ENCODE measurements at places on chromosomes 3 and 15.

- no peak for DNase-seq
Measured at GRCh38 chr3:81274671-81275070, 486.8 kb downstream of the GBE1 start.

GRCh38 chr15:70376031-70376928 is 278.6 kb upstream of the TLE3 start:
- no peak for DNase-seq

- no peak for DNase-seq
Measured at GRCh38 chr3:121998611-121999473, 23.2 kb downstream of the ILDR1 start.

- no peak for DNase-seq
Measured at GRCh38 chr3:63478990-63479660, 173.3 kb upstream of the SNTN start.

- no peak for DNase-seq
Measured at GRCh38 chr15:41977757-41978383, 5.5 kb upstream of the EHD4 start.

DNA sequence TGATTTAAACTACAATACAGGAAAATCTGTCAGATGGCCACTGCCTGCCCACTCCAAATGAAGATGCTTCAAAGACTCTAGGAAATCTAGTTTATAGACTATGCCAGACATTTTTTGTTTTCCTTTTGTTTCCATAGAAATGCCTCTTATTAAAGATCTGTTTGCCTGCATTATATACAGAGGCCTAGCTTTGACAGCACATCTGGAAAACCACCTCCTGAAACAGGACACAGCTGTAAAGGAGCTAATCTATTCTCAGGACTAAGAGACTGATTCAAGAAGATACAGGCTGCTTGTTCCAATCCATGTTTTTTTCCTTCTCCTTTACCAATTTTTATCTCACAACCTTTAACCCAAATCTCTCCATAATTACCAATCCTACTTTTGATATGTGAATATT is 75.3 kb upstream of the STRIT1 start:
- no peak for DNase-seq

GRCh38 chr15:83977992-83978391 is 257.6 kb upstream of the GOLGA6L4 start:
- DNase-seq = no peak

DNA sequence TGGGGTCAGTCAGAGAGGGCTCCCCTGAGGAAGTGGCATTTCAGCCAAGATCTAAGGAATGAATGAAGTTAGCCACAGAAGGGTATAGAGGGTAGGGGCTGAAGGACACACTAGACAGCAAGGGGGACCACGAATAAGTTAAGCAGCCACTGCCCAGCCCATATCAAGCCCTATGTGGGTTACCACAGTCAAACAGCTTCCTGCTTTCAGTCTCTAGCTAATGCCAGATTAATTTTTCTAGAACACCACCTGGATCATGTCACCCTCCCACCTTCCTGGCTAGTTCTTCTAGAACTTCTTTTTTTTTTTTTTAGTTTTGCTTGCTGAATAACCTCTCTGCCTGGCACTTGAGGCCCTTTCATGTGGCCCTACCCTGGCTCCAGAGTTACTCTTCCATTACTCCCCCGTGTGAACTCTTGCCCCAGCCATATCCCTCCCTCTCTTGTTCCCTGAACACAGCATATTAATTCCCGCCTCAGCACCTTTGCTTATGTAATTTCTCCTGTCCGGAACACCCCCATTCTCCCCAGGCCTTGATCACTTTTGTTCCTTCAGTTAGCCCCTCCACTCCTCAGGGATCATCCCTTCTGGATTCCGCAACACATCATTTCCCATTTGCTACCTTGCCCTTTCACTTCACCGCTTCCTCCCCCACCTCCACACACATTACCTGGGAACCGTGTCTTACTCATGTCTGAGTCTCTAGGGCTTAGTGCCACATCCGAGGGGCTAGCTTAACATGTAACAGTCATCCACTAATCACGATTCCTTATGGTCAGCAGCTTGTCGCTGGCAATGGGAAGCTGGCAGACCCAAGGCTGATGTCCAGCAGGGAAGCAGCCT is 20.6 kb upstream of the BNC1 start:
- DNase-seq = no peak

DNA sequence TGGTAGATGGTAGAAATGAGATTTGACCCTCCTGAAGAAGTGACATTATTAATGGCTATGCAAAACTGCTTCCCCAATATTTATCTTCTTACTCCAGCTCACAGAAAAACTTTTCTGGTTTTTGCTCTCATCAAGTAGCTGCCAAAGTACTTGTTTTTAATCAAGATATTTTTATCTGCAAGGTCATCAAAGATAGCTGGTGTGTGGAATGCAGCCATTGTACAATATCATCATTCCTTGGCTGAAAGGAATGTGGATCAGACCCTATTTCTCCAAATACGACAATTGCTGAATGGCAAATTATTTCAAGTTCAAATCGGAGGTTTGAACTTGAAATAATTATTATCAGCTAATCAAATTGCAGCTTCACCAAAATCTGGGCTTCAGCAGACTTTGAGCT is 126.9 kb upstream of the SLC7A14 start:
- DNase-seq = no peak

DNA sequence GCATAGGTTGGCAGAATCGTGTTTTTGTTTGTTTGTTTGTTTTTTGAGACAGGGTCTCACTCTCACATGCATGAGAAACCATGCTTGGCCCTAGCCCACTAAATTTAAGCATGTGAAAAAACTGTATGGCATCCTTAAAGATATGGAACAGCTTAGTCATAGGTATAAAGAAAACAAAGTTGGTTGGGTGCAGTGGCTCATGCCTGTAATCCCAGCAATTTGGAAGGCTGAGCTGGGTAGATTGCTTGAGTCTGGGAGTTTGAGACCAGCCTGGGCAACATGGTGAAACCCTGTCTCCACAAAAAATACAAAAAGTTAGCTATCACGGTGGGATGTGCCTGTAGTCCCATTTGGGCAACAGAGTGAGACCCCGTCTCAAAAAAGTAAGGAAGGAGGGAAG is 25.2 kb downstream of the EXD1 start:
- no peak for DNase-seq

DNA sequence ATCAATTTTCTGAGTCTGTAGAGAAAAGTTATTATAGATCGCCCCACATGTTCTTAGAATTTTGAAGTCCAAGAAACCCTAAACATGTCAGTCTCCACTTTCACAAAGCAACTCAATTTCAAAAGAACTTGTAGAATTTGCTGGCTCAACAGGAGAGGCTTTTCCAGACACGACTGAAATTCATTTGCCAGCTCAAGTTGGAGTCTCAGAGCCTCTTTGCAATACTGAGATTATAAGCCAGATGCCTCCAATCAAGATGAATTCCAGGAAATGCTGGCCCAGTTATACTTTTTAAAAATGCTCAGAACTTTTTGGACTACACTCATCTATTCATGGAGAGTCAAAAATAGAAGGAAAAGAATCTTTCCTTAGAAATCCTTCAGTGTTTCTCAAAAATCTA is 56.9 kb upstream of the NLGN1 start:
- DNase-seq = no peak

GRCh38 chr3:192244591-192244990 is 482.8 kb downstream of the FGF12 start:
- no peak for DNase-seq

- peak; percentile 84 for DNase-seq
Measured at GRCh38 chr3:98784666-98785600, 21.8 kb downstream of the ST3GAL6 start.

DNA sequence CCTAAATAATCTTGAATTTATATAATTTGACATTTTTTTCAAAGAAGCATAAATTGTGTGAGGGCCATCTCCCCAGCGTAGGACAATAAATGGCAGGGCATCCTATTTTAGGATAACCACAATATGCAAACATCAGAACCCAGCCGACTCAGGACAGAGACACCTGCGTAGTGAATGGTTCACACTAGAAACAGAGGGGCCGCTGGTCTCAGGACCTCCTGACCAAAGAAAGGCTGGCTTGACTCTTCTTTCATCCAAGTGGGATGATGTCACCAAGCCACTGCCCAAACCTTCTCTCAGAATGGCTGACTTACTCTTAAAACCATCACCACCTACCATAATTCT is 162.1 kb downstream of the FOXP1 start:
- no peak for DNase-seq

GRCh38 chr3:194462936-194463335 is 23.9 kb downstream of the ATP13A3 start:
- DNase-seq = no peak

DNA sequence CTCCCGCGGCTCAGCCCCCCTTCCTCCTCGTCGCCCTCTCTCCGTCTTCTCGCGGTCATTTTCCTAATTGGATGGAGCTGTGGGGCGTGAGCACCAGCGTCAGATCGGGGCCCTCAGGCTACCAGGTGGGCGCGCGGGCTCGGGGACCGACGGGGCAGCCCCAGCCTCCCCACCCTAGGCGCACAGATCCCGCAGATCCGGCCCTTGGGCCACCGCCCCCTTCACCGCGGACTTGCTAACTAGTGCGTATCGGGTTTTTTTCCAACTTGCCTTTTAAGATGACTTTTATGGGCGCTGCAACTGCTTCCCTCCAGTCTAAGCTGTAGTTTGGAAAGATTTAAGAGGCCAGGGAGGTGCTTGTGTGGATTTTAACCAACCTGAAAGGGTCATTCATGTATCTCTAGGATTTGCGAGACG is 1.3 kb downstream of the ZNF710 start:
- DNase-seq = no peak

DNA sequence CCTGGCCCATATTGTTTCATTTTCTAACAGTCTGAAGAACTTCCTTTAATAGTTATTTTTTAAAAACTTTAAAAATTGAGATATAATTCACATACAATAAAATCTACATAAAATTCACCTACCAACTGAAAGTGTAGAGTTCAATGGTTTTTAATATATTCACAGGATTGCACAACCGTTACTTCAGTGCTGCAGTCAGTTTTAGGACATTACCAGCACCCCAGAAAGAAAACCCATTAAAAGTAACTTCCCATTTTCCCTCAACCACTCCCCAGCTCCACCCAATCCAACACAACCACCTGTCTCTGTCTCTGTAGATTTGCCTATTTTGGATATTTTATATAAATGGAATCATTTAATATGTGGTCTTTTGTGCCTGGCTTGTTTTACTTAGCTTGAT is 29.6 kb downstream of the MGA start:
- no peak for DNase-seq

- DNase-seq = peak; percentile 34
Measured at GRCh38 chr15:43292375-43293078, 25.8 kb upstream of the TGM5 start.

GRCh38 chr3:160134964-160135363 is 90.3 kb upstream of the C3orf80 start:
- DNase-seq = no peak

- DNase-seq = no peak
Measured at GRCh38 chr3:167350245-167350862, 29.7 kb downstream of the ZBBX start.

GRCh38 chr3:172562871-172563865 is 39.9 kb upstream of the TNFSF10 start:
- peak; percentile 36 for DNase-seq

GRCh38 chr3:31981206-31982181 is at the start of the genes OSBPL10 and ZNF860:
Gene OSBPL10 (minus strand): TSS chr3:31981262. CDS start chr3:31981179, 83 bp downstream.
Gene ZNF860 (plus strand): TSS chr3:31981750. CDS start chr3:31989080, 7,330 bp downstream.
- DNase-seq = peak; percentile 81

- DNase-seq = no peak
Measured at GRCh38 chr3:195093731-195094130, 177.2 kb downstream of the XXYLT1 start.

DNA sequence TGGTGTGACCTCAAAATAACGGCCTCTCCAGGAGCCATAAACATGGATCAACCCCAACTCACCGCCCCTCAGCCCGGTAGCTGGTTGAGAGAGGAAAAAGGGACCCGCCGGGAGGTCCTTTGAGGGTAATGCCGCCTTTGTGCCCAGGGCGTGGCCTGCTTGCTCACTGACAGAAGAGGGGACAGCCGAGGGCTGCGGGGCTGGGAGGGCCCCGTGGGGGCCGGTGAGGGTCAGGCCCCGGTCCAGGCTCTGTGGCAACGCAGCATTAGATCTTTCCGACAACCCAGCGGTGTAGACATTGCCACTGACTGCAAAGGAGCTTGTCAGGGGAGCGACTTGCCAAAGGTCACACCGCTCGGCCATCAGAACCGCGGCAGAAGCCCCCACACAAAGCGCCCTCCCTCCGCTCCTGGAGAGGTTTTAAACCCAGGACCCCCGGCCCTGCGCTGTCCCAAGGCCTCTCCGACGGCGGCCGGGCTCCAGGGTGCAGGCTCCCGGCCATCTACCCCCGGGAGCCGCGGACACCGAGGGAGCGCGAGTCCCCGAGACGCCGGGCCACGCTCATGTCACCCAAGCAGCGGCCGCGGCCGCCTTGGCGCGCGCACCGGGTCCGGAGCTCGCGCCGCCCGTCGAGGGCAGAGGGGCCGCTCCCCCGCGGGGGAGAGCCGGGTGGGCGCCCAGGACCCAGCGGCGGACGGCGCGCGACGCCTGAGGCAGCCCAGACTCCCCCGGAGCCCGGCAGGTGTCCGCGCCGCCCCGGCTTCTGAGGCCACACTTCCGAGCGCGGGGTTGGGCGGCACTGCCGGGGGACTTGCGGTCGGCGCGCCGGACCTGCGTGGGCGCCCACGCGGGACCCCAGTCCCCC is 975 bp downstream of the PCSK6 start:
- no peak for DNase-seq

DNA sequence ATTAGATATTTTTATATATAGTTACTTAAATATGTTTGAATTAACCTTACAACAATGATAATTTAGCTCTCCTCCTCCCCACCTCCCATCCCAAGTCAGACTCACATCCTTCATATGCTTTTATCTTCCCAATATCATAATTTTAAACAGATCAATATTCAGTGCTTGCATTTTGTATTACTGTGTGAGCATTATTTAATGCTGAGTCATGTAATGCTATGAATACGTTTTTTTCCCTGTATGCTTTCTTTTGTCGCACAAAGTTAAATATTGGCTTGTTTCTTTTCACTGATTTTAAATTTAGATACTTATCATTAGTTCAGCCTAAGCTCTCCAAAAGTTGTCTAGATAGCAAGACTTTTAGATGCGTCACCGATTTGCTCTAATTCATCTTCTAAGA is 471.6 kb upstream of the SGO1 start:
- DNase-seq = no peak

GRCh38 chr3:58564456-58565160 is 12.6 kb downstream of the FAM107A start:
- peak; percentile 11 for DNase-seq

DNA sequence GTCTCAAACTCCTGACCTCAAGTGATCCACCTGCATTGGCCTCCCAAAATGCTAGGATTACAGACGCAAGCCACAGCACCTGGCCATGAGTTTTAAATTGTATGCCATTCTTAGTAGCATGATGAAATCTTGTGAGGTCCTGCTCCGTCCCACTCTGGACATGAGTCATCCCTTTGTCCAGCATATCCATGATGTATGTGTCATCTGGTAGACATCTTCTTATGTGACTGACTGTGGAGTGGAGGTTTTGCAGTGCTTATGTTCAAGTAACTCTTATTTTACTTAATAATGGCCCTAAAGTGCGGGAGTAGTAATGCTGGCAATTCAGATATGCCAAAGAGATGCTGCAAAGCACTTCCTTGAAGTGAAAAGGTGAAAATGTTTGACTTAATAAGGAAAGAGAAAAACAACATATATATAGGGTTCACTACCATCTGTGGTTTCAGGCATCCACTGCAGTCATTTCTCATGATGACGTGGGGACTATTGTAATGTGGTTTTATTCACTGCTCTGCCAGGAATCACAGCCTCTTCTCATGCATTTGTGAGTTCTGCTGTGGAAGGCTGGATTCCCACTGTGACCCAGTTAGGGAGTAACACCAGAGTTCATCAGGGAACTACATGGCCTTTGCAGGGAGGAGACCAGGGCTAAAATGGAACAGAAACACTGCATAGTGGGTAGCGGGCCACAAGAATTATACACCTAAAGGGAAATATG is 204.6 kb upstream of the STRIT1 start:
- no peak for DNase-seq

All from AG04450 (cell line).